ENCODE measurements at places on chromosomes 1 and 21.

DNA sequence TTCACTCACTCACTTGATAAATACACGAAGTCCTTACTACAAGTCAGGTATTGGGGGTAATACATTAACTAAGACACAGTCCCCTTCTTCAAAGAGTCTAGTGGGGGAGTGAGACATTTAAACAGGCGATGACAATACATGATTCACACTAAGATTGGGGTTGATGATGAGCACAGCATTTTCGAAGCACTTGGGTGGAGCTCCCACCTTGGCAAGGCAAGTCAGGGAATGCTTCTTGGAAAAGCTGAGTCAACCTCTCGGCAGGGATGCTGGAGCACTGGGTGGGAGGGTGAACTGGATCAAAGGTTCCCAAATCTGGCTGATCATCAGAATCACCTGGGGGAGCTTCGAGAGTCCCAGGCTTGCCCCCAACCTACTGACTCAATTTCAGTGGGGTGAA, 57.9 kb upstream of the ENAH start:
- no peak for DNase-seq

DNA sequence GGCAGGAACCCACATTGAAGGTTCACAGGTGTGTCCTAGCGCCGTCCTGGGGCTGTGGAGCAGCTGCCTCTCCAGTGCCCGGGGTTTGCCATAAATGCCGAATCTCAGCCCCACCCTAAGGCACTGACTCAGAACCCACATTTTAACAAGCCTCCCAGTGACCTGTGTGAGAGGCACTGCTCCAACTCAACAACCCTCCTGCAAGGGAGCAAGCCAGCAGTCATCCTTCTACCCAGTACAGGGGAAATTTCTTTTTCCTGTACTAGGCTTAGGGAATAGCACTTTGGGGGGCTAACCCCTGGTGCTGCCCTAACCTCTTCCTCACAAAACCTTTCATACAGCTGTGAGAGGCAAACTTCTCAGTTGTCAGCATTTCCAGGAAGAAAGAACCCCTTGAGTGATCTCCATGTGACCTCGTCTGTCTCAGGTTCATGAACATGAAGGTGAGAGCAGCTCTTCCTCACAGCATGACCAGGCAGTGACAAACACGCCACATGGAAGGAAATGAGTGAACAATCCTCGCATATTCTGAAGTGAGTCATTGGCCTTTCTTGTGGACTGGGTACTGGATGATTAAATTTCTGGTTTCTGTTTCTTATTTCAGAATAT, 11.4 kb upstream of the BCAR3 start:
- DNase-seq = no peak

DNA sequence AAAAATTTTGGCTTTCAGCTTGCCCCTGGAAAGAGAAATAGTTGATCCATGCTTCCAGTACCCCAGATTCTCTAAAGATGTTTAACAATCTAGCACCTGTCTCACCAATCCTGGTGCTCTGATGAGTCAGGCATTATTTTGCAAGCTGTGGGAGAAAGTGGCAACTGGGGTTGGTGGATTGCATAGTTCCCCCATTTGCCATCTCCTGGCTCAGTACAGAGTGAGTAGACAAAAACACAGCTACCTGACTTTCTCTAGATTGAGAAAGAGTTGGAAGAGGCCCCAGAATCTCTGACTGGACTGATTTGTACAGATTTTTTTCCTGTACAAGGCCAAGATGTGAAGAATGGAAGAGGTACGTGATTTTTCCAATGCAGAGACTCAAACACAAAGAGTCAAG, 75.1 kb upstream of the NEGR1 start:
- no peak for DNase-seq

DNA sequence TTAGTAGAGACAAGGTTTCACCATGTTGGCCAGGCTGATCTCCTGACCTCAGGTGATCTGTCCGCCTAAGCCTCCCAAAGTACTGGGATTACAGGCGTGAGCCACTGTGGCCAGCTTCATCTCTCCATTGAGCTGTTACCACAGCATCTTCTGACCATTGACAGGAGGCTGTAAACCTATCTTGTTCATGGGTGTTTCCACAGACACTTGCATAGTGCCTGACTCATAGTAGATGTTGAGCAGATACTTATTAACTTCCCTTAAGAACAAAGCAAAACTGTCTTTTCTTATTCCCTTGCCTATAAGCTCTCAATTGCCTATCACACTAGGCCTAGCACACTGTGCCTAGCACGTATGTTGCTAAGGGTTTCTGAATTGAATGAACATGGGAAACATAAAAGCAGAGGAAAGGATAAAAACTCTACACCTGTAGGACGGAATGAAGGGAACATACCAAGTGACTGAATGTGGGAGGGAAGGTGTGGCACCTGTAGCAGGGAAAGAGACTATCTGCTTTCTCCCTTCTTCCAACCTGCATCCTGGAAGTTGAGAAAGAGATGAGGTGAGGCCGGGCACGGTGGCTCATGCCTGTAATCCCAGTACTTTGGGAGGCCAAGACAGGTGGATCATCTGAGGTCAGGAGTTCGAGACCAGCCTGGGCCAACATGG, 1.2 kb upstream of the C1orf54 start:
- DNase-seq = no peak

DNA sequence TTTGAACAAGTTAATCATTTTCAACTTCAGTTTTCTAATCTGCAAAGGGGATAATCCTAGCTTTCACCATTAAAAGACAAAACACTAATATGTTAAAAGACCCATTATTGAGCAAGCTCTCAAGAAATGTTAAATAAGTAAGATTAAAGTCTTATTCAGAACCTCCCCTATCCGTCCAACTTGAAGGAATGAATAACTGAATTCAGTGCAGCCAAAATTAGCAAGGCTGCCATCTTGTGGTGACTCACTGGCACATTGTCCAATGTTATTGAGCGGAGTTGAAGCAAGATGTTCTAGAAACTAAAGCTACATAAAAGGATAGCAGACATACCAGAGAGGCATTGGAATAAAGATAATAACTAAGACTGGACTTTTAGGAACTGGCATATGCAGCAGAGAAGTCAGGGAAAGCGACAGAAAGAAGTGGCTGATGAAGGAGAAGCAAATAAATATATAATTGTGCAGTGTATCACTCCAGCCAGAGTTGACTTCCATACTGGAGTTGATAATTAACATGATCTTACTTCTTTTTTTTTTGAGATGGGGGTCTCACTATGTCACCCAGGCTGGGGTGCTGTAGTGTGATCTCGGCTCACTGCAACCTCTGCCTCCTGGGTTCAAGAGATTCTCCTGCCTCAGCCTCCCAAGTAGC, 8.2 kb upstream of the CAP1 start:
- no peak for DNase-seq

- DNase-seq = no peak
Observed at GRCh38 chr1:178491721-178492120, 5.0 kb downstream of the CLEC20A start.

DNA sequence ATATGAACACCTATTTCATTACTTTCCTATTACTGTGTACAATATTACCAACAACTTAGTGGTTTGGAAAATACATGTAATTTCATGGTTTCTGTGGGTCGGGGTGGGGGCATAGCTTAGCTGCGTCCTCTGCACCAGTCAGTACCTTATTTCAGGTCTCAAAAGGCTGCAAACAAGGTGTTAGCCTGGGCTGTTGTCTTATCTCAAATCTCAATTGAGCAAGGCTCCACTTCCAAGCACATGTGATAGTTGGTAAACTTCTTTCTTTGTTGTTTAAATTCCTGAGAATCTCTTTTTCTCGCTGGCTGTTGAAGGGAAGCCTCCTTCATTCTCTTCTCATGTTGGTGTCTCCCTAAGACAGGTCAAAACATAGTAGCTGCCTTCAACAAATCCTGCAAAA, 485.4 kb downstream of the AMY1C start:
- no peak for DNase-seq

DNA sequence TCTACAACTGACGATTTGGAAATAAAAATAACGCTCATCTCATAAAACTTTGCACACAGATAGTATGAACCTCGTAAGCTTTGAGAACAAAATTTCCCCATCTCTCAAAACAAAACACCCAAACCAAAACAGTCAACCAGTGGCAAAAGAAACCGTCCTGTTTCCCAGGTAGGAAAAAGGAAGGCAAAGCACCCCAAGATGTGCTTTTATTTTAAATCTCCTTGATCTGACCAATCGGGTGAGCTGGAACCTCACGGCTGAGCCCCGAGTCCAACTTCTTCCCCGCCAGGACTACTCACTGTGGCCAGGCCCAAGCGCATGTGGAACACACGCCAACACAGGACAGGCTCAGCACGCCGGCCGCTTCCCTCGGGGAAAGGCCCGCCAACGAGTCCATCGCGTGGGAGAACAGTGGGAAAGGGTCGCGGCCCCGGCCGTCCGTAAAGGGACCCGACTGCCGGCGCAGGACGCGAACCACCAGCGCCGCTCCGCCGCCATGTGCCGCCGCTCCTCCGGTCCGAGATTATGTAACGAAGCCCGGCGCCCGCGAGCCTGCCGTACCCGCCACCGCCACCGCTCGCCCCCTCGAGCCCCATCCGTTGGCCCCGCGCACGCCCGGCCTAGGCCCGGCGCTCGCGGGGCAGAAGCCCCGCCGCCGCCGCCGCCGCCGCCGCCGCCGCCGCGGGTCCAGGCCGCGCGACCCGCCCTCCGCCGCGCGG, 759 bp downstream of the AHCTF1 start:
- DNase-seq = peak; percentile 15

- no peak for DNase-seq
Observed at GRCh38 chr1:95067062-95067461, 5.7 kb downstream of the ALG14 start.

GRCh38 chr1:53519421-53519820, 60.2 kb downstream of the DMRTB1 start:
- no peak for DNase-seq

DNA sequence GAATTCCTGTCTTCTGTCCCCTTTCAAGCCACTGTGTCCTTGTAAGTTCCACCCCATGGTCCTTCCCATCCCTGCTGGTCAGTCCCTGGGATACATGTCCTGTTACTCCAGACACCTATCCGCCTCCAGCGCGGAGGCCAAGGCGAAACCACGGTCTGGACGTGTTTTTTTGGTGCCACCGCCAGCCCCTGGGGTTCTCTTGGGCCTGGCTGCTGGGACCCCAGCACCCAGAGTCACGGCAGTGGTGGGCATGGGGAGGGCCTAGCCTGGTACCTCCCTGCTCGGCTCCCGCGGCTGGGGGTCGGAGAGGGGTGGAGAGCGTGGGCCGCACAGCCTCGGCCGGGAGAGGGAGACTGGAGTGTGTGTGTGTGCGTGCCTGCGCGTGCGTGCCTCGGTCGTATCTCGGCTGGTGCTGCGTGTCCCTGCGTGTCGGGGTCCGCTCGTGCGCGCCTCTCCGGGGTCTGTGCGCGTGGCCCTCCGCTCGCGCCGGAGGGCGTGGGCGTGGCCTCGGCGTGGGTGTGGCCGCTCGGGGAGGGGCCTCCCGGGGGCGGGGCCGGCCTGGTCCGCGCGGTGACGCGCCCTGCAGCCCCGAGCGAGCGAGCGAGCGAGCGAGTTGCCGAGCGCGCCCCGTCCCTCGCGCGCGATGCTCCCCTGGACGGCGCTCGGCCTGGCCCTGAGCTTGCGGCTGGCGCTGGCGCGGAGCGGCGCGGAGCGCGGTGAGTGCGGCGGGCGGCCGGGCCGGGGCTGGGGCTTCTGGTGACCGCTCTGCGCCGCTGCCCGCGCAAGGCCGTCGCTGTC, at the start of gene VWA1:
TSS of gene VWA1 (plus strand) at position 585 of the 798 bp plus-strand sequence. CDS start at position 644, 59 bp downstream.
- DNase-seq = peak; percentile 62
